ENCODE measurements at places on chromosomes 4 and X.

- DNase-seq, result peak; percentile 75
Measured at GRCh38 chrX:10769195-10769594, 148.8 kb upstream of the MID1 start.

DNA sequence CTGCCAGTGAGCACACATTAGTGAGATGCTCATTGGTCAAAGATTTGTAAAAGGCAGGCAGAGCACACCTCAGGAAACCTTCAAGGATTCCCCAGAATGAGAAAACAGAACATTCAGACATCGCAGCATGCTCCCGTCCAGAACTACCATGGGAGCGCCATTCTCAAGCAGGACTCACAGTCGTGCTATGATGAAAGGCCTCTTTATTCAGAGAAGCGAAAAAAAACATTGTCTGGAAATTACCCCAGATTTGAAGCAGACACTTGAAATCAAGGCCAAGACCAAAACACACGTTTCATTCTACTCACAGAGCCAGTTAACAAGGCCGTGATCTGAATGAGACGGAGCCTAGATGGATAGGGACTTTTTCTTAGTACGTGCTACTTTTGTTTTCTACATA lies 961.8 kb upstream of the TENM3 start:
- DNase-seq, result no peak

DNA sequence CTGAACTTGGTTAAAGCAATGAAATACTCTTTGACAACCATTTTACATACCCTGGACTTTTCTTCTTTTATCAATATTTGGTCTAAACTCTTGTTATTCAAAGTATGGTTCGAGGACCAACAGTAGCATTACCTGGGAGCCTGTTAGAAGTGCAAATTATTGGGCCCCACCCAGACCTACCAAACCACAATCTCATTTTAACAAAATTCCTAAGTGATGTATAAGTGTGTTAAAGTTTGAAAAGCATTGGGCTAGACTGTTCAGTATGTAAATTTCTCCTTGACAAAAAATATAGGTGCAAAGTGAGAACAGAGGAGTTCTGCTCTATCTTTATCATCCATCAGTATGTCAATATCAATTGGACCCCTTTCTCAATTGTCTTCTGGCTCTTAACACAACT lies 67.1 kb downstream of the PGRMC1 start:
- no peak for DNase-seq

GRCh38 chr4:150525321-150525868 lies 56.6 kb upstream of the MAB21L2 start:
- no peak for DNase-seq

- DNase-seq, result no peak
Measured at GRCh38 chrX:38106991-38107655, 100.8 kb downstream of the SYTL5 start.
